ENCODE measurements at places on chromosomes 3 and 15.
A peak's percentile ranks its signal among the peaks of the same experiment; 100 is the strongest.

GRCh38 chr3:126128504-126129397, 44.8 kb upstream of the SLC41A3 start:
- DNase-seq, result no peak

DNA sequence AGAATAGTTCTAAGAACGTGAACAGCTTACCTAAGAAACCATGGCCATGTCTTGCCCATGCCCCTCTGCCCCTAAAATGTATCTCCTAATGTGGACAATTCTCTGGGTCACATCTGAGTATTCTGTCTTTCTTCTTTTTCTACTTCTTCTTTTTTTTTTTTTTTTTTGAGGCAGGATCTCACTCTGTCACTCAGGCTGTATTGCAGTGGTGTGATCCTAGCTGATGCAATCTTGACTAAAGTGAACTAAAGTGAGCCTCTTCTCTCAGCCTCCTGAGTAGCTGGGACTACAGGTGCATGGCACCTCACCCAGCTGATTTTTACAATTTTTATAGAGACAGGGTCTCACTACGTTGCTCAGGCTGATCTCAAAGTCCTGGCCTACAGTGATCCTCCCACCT, 204.8 kb upstream of the ZPLD1 start:
- DNase-seq, result no peak

DNA sequence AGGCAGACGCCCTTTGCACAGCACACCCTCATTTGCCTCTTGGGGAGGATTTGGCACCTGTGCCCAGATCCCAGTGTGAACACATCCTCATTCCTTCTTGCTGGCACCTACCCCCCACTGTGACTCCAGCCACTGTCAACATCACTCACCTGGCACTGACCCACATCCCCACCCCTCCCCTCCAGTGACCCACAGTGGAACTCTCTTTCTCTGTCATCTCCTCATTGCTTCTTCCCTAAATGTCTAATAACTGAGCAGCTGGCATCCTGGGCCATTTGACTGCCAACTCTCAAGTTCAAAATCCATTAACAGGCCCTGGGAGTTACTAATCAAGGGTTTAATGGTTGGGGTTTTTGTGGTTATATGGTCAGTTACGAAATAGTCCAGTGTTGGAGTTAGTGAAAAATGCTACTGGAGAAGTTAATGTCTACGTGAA, 14.4 kb downstream of the SNAPC5 start:
- no peak for DNase-seq

DNA sequence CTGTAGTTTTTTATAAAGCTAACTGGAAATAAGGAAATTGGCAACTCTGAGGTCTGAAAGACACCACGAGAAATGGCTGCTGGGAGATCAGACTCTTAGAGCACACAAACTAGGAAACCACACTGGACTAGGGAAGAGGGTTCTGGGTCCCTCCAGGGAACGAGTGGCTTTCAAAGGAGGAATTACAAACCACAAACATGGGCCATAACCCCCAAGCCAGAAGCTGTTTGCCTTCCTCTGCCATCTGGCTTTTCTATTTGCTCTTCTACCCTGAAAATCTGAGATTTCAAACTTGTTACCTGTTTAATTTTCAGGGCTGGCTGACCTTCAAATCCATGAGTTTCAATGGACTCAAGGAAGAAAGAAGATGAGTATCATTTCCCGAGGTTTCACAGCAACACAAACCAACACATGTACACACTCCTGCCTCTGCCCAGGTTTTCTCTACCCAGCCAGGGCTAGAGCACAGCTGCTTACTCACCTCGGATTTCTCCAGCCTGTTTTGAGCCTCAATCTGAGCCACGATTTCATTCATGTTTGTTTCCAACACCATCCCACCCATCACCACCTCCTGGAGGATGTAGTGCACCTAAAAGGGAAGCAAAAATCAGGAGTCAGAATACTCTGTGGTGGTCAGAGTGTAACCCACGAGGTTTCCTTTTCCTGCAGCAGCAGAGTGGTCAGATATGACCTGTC, 22.6 kb upstream of the ANPEP start:
- no peak for DNase-seq

GRCh38 chr15:63983061-63983711, 63.1 kb downstream of the DAPK2 start:
- peak; percentile 13 for DNase-seq

- no peak for DNase-seq
Measured at GRCh38 chr3:12894629-12895028, 53.3 kb upstream of the RPL32 start.

GRCh38 chr15:40844696-40845030, 815 bp downstream of the SPINT1 start:
- no peak for DNase-seq

DNA sequence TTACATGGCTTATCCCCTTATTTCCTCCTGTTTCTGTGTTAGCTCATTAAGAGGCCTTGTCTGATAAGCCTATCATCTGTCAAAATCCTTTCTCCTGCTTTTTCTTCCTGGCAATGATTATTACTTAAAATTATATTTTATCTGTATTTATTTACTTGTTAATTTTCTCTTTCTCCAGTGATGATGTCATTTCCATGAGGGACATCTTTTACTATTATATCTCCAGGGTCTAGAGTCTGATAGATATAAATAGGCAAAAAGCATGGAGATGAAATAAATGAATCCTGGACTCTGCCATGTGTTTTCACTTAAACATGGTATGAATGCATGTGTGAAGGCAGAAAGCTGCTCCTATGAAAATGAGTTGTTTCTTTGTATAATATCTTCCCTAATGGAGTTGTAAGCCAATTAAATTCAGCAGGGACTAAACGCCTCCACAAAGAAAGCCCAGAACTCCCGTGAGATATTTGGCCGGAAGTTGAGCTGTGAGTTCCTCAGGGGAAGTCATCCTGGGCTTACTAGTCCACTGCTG, 375.2 kb downstream of the TUSC7 start:
- DNase-seq, result no peak

GRCh38 chr3:52881871-52882270, 15.5 kb downstream of the STIMATE start:
- no peak for DNase-seq

- DNase-seq, result no peak
Measured at GRCh38 chr15:67043939-67044771, 21.2 kb upstream of the SMAD3 start.

GRCh38 chr15:30940359-30940758, 36.6 kb downstream of the FAN1 start:
- DNase-seq, result no peak

GRCh38 chr3:83941990-83942745, 1016.6 kb upstream of the CADM2 start:
- DNase-seq, result no peak

DNA sequence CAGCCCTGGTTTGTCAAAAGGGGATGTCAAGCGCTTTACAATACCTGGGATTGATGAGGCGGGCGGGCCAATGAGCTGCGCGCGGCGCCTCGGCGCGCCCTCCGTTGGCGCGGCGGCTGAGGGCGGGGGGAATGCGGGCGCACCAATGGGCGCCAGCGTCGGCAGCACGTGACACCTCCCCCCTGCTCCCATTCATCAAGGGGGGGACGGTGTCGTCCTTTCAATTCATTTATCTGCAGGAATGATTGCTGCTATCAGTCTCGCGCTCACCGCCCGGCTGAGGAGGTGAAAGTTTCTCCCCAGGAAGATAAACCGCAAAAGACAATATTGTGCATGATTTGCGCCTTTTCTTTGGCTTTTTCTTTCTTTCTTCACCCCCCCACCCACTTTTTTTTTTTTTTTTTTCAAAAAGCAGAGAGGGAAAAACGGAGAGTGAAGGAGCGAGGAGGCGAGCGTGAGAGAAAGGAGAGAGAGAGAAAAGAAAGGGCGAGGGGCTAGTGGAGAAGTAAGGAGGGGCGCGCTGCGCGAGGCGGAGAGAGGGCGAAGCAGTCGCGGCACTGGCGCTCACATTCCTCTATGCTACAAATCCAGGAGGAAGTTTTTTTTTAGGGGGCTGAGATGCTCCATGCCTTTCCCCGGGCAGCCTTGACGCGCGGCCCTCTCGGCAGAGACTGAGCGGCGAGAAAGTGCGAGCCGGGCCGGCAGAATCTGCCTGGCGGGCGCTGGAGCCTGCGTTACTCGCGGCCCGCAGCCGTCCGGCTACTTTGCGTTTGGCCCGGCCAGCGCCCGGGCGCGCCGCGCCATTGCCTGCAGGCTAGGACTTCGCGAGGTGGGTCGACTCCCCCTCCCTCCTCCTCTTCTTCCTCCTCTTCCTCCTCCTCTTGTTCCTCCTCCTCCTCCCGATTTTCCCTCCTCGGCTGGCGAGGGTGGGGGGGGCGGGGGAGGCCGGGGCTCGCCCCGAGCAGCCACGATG, at the start of gene ZIC1:
Gene ZIC1 (plus strand): TSS at position 223 of the 973 bp plus-strand sequence. CDS start 748 bp downstream, at position 971.
- no peak for DNase-seq

GRCh38 chr15:73244333-73244732, 124.4 kb downstream of the HCN4 start:
- DNase-seq, result no peak

DNA sequence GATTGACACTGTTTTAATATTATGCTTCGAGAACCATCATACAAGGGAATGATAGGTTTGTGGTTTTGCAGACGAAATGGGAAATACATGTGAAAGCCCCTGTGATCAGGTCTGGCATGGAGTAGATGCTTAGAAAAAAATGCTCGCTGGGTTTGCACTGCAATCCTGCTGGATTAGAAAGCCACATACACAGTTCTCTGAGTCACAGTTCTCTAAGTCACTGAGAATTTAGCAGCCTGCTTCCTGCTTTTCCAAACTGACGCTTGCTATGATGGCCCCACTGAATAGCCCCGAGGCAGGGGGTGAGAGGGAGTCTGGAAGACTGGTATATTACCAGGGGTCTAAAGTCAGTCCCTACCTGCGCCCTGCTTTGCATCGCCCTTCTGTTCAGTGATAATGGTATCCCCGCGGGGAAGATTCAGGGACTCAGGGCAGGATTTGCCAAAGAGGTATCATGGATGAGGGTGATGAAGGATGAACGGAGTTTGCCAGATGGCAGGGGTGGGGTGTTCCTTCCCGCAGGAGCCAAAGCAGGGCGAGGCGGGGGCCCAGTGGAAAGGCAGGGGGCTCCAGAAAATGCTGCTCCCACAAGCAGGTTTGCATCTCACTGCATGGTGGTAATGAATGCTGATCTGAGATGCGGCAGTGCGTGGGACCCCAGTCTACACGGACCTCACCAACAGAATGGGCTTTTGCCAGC, 82.3 kb downstream of the IQSEC1 start:
- DNase-seq, result no peak

GRCh38 chr15:80462111-80462510, 57.9 kb downstream of the ARNT2 start:
- no peak for DNase-seq

GRCh38 chr3:14323401-14324223, 78.8 kb upstream of the SLC6A6 start:
- DNase-seq, result no peak

GRCh38 chr3:103499132-103499900, 1064.5 kb downstream of the ZPLD1 start:
- DNase-seq, result no peak

- DNase-seq, result no peak
Measured at GRCh38 chr3:128489674-128489926, 3.4 kb downstream of the GATA2 start.

DNA sequence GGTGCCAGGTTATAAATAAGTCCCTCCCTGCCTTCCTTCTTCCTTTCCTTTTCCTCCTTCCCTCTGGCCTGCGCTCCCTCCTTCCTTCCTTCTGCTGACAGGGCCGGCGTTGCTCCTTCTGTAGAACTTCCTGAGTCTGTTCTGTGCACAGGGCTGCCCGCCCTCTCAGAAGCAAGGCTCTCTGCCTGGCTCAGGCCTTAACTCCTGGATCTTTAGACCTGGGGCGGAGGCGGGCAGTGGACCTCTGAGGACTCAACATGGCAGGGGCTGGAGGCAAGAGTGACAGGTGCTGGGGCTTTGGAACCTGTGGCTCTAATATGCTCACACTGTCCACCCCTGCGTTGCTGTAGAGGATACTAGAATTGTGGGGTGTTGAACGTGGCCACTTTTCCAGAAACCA, 86.4 kb upstream of the SEC13 start:
- no peak for DNase-seq

DNA sequence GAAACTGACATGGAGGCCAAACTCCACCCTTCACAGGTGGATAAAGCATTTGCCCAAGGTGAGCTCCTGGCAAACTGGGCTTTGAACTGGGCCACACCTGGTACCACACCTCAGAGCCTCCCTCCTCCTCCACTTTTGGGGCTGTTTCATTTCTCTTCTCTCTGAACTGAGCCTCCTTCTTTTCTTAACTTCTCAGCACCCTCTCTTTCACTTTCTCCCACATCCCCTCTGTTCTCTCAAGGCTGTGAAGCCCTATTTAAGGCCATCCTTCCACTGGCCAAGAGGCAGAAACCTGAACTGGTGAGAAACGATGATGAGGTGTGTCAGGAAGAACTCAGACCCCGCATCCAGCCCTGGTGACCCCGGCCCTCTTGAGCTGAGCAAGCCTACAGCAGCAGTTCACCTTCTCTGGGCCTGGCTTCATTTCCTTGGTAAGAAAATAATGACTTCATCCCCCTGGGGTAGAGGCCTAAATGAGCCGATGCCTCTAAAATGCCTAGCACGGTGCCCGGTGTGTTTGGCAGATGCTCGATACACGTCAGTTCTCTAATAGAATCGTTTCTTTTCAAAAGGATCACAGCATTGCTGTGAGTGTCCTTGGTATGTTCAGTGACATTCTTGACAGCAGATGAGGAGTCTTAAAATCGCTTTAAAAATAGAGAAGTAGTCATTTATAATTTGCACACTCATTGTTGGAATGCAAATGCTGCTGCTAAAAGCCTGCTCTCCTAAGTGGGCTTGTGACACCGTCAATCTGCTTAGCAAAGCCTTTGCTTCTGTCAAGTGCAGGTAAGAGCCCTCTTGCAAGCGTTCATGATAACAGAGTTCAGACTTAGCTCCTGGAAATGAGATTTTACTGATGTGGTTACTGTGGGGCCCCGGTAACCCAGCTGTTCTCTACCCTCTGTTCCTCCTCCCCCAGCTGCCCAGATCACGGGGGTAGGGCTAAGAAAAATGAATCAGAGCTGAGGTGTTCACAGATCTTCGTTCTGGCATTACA, 97.7 kb upstream of the ATP2B2 start:
- DNase-seq, result no peak

- DNase-seq, result no peak
Measured at GRCh38 chr3:132804498-132804897, 82.3 kb upstream of the NPHP3 start.

GRCh38 chr3:5798809-5799208, 611.3 kb downstream of the EDEM1 start:
- no peak for DNase-seq

GRCh38 chr3:106367496-106367895, 498.7 kb upstream of the CBLB start:
- no peak for DNase-seq

- no peak for DNase-seq
Measured at GRCh38 chr15:29636140-29636539, 186.1 kb downstream of the TJP1 start.

GRCh38 chr3:158571969-158572765, 1.2 kb downstream of the MLF1 start:
- DNase-seq, result no peak

DNA sequence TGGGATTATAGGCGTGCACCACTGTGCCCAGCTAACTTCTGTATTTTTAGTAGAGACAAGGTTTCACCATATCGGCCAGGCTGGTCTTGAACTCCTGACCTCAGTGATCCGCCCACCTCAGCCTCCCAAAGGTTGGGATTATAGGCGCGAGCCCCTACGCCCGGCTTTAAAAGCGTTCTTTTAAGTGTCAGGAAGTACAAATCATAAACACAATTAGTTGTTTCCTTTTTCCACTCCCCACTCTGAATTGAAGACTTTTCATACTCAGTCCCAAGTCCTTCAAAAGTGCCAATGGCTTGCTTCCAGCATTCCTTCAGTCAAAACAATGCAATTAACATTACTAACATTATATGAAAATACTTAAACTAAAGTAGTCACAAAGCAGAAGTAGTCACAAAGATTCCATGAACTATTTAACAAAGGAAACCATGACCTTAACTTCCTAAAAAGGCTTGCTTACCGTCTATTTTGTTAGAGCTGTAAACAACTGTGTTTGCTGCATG, 8.1 kb downstream of the WDR82 start:
- DNase-seq, result no peak

All from iPS DF 6.9 (cell line).